ENCODE measurements at places on chromosomes 7 and 10. TPM values are rescaled to one million over a fixed set of nuclear protein-coding genes. Genes with fewer than 3 reads are reported as not detected.

Gene OR2F1
- total RNA-seq: not detected

DNA sequence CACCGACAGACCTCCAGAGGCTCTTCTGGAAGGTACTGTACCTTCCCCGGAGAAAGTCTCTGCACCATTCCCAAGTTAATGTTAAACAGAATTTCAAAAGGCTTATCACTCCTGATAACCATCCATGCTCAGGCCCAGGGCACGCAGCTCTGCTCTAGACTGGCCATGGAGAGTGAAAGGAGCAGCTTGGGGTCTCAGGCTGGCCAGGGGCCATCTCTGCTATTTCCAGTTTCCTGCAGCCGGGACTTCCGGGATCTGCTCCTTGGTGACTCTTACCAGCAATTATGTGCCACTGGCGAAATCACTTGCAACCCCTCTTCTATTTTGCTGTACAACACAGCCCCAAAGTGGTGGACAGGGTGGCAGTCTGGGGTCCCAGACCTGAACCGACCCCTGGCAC lies 6.0 kb downstream of the CLDN15 start:
- no peak overlapping the region for H3K4me3 ChIP-seq
- H3K27me3 ChIP-seq: no peaks in the 10 kb centered on the region
- no peak for DNase-seq
- H3K36me3 ChIP-seq: peaks cover 55% of the 10 kb centered on the region
- H3K27ac ChIP-seq: no peak overlapping the region
- no peaks in the 10 kb centered on the region for H3K4me1 ChIP-seq

GRCh38 chr10:86969421-86970041 lies 1.2 kb downstream of the ADIRF start:
- peaks cover 31% of the 10 kb centered on the region for H3K27me3 ChIP-seq
- DNase-seq: no peak
- no peak overlapping the region for H3K4me3 ChIP-seq
- H3K4me1 ChIP-seq: peaks cover 50% of the 10 kb centered on the region
- H3K27ac ChIP-seq: no peak overlapping the region

Gene HHEX
- total RNA-seq: 3.0 TPM

- DNase-seq: no peak
- H3K4me1 ChIP-seq: no peaks in the 10 kb centered on the region
- H3K27ac ChIP-seq: no peak overlapping the region
- no peaks in the 10 kb centered on the region for H3K36me3 ChIP-seq
These were observed 30.3 kb upstream of the CREB3L2 start for GRCh38 chr7:138032186-138032585.

DNA sequence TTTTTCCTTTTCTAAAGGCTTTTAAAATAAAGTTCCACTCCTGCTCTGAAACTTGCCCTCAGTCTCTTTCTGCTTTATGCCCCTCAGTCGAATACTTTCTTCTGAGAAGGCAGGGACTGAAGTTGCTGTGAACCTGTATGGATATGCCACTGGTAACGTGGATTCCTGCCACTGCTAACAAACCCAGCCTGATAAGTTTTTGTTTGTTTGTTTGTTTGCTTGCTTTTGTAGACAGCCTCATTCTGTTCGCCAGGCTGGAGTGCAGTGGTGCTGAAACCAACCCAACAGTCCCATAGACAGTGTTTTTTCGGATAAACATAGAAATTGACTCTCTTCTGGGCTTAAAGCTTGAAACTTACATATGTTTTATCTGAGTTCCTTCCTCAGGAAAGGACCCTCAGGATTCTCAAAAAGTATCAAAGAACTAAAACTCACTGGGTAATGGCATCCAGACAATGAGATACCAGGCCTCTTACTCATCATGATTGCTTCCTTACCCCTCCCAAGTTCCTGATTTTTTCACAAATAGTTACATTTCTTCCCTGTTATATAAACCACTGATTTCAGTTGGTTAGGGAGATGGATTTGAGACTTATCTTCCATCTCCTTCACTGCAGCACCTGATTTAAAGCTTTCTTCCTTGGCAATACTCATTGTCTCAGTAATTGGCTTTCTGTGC lies 273.6 kb downstream of the SDHAF3 start:
- H3K4me1 ChIP-seq: no peaks in the 10 kb centered on the region
- DNase-seq: no peak
- no peaks in the 10 kb centered on the region for H3K36me3 ChIP-seq
- no peak overlapping the region for H3K4me3 ChIP-seq
- H3K27ac ChIP-seq: no peak overlapping the region
- no peaks in the 10 kb centered on the region for H3K27me3 ChIP-seq

GRCh38 chr10:68212721-68213352 lies 19.1 kb downstream of the ATOH7 start:
- no peak for DNase-seq
- no peaks in the 10 kb centered on the region for H3K4me1 ChIP-seq
- no peak overlapping the region for H3K4me3 ChIP-seq
- no peaks in the 10 kb centered on the region for H3K36me3 ChIP-seq
- H3K27ac ChIP-seq: no peak overlapping the region

DNA sequence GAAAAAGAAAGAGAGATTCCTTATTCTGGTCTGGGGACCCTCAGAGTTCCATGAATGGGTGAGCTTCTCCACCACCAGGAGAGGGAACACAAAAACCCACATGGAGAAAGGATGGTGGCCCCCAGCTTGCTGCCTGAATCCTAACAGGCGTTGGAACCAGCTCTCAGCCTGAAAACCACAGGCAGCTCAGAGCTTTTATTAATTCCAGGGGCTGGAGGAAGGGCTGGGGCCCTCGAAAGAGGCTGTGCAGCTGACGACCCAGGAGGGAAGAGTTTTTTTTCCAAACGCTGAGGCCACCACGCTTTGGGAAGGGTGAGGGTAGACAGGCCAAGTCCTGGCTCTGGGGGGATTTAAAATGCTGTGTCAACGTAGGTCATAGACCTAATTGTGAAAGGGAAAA lies 10.8 kb upstream of the ELN start:
- H3K27ac ChIP-seq: no peak overlapping the region
- H3K4me3 ChIP-seq: no peak overlapping the region
- no peak for DNase-seq
- H3K36me3 ChIP-seq: no peaks in the 10 kb centered on the region
- no peaks in the 10 kb centered on the region for H3K4me1 ChIP-seq

Gene ACHE
- total RNA-seq: 6.9 TPM

Gene HTR5A
- 0.85 TPM for total RNA-seq

- H3K27me3 ChIP-seq: no peaks in the 10 kb centered on the region
- H3K4me3 ChIP-seq: no peak overlapping the region
- H3K27ac ChIP-seq: peak overlapping the region; percentile 32
These were observed 11.1 kb upstream of the DNMBP start for GRCh38 chr10:100020886-100021253.

Gene NPSR1
- 0.05 TPM for total RNA-seq

- peaks cover 37% of the 10 kb centered on the region for H3K4me1 ChIP-seq
- peak overlapping the region; percentile 95 for H3K27ac ChIP-seq
- peaks cover 11% of the 10 kb centered on the region for H3K36me3 ChIP-seq
- DNase-seq: no peak
- no peak overlapping the region for H3K4me3 ChIP-seq
- H3K27me3 ChIP-seq: no peaks in the 10 kb centered on the region
These were observed 64.0 kb downstream of the TACR2 start for GRCh38 chr10:69352569-69353264.
